Ascending aorta (tissue), 2 donors: ENCODE measurements at places on chromosomes 4 and X.

- no peak for DNase-seq
Measured at GRCh38 chrX:120999413-120999812, 13.9 kb upstream of the CT47A1 start.

GRCh38 chr4:123659262-123659661 lies 262.7 kb downstream of the SPRY1 start:
- no peak for DNase-seq

GRCh38 chr4:121164291-121164690 lies at the start of gene TNIP3:
TSS of gene TNIP3 (minus strand) at chr4:121164321. CDS start at chr4:121164125, 196 bp downstream.
- DNase-seq, result no peak

DNA sequence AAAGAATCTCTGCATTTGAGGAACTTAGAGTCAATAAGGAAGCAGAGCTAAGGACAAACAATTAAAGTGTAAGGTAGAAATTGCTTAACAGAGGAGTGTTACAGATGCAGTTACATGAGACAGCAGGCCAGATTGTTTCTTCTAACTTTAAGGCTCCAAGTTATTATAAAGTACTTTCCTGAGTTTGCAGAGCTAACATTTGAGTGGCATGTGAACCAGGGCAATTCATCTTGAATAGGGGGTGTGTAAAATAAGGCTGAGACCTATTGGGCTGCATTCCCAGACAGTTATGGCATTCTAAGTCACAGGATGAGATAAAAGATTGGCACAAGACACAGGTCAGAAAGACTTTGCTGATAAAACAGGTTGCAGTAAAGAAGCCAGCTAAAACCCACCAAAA lies 7.6 kb upstream of the LNX1 start:
- DNase-seq, result no peak

DNA sequence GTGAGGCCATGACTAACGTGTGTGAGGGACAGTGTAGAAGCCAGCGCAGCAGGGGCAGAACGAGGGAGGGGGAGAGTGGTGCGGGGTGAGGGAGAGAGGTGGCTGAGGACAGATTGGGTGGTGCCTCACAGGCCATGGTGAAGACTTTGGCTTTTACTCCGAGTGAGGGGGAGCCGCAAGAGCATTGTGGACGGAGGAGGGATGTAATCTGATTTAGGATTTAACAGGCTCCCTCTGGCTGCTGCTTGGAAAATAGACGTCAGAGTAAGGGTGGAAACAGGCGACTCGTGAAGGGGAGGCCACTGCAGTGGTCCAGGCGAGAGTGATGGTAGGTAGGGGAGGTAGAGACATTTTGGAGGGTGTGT lies 13.0 kb downstream of the PPP1R3F start:
- no peak for DNase-seq

DNA sequence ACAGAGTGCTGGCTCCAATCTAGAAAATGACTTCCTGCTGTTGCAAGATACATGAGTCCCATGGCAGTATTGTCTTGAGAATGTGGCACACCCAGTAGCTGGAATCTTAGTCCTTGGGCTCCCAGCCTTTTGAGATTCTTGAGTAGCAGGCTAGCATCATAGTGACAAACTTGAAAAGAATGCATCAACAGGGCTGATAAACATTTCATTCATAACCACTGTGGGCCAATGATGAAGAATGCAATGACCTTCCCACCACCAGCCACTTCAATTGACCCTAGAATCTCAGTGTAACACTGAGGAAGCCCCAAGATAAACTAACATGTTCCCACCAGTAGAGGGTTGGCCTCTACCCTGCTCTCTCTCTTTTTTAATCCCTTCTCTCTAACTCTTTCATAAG lies 329.3 kb downstream of the GBA3 start:
- DNase-seq, result no peak

GRCh38 chrX:65677954-65678469 lies 10.6 kb downstream of the MSN start:
- no peak for DNase-seq

DNA sequence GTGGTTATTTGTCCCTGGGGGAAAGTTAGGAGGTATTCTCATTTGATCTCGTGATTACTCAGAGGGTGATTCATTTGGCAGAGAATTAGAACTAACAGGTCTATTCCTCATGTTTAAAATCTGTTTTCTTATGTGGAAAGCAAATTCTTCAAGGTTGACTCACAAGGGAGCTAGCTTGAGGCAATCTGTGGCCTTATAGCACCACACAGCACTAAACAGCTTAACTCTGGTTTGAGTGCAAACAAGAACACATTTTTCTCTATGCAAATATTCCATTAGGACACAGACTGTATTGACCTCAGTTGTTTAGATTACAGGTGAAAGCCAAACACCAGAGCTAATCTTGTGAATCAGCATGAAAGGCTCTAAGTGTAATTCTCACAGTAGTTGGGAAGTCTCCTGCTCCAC lies 694.4 kb upstream of the POU3F4 start:
- no peak for DNase-seq

GRCh38 chrX:16160729-16161128 lies 6.6 kb upstream of the MAGEB17 start:
- no peak for DNase-seq

DNA sequence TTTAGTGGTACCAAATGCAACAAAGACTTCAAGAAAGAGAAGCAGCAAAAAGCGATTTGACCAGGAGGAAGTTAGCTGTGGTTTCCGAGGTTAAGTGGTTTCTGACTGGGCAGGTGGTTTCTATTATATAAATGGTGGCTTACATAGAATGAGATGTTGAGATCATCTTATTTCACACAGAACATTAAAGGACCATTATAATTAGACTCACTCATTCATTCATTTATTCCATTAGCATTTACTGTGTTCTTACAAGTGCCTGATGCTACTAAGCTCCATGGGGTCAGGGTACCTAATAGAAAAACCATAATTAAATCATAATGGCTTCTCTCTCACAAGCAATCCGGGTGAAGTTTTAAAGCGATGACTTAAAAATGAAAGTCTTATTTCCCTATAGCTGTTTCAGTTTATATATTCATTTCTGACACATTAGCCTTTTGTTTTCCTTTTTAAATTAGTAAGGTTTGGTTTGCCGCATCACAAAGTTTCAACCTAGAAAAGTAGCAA lies 10.6 kb downstream of the TSPAN6 start:
- DNase-seq, result no peak

GRCh38 chrX:15714529-15714928 lies 23.5 kb upstream of the CA5B start:
- no peak for DNase-seq

DNA sequence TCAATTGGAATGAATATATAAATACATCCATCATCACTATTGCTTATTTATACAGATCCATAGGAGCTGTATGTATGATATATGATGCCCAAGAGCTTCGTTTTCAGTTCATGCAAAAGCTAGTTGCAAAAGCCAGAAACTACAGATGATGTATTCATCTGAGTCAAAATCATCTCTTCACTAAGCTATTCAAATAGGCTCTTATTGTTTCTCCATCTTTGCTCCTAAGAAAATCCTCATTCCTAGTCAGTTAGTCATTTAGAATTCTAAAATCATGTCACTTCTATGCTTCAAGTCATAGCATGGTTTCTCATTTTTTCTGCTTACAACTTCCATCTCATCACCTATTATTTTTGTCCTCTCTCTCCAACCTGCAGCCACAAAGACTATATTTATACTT lies 300.1 kb upstream of the TRAM1L1 start:
- no peak for DNase-seq

DNA sequence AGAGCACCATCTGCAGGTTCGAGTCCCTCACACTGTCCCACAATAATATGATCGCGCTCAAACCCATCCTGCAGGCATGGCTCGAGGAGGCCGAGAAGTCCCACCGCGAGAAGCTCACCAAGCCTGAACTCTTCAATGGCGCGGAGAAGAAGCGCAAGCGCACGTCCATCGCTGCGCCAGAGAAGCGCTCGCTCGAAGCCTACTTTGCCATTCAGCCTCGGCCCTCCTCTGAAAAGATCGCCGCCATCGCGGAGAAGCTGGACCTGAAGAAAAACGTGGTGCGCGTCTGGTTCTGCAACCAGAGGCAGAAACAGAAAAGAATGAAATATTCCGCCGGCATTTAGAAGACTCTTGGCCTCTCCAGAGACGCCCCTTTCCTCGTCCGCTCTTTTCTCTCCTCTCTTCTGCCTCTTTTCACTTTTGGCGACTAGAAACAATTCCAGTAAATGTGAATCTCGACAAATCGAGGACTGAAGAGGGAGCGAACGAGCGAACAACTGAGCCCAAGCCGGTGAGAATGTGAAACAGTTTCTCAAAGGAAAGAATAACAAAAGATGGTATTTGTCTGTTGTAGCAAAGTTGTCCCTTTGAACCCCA lies 1.9 kb downstream of the POU4F2 start:
- DNase-seq, result no peak
